ENCODE measurements at places on chromosomes 1 and 21.

DNA sequence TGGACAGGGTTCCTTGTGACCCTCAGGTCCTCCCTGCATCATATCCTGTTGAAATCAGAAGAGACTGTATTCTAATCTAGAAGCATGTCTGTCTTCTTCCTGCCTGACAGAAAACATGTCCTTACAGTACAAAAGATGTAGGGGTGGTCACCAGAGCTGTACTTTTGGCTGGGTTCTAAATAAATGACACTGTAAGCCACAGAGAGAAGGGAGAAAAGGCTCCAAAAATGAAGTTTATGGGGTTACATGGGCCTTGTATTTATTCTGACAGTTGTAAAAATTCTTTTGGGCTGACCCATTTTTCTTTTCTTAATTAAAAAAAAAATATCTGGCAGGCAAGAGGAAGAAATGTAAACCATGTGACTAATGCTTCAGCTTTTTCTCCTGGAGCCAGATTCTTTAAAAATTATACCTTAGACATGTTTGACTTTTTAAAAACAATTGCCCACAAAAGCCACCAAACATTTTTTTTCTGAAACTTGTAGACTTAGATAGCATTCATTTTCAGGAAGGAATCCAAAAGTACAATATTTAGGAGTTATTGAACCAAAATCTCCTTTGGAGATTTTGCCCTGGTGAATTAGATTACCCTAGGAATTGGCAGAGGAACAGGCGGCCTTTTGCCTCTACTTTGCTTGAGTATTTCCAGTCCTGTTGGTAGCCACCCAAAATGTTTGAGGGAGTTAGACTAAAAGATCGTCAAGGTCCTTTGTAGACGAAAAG, 17.1 kb downstream of the RGL1 start:
- DNase-seq: no peak

DNA sequence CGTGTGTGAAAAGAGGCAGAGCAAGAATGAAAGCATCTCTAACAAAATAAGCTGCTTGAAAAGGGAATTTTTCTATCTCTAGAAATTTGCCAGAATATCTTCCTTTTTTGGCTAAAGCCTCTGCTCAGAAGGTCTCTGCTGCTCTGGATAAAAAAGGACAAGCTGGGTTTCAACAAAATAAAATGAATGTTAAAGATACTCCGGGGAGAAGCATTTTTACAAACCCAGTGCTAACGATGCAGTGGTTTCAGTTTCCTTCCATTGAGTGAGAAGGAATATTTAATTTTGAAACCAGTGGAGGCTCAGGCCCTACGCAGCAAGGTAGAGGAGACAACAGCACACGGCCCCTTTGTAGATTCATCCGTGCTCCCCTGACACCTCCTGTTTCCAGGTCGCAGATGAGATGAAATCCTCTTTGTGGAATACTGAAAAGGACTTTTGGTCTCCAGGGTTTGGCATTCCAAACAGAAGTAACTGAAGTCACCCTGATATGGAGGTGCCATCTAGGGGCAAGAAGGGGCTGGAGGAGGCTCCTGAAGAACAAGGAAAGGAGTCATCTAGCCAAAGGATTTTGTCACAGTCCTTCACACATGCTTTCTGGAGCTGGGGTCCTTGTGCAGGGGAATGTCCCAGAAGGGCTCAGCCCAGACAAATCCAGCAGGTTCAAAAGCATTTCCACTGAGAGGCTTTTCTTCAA, 65.7 kb upstream of the SYT6 start:
- DNase-seq: no peak

DNA sequence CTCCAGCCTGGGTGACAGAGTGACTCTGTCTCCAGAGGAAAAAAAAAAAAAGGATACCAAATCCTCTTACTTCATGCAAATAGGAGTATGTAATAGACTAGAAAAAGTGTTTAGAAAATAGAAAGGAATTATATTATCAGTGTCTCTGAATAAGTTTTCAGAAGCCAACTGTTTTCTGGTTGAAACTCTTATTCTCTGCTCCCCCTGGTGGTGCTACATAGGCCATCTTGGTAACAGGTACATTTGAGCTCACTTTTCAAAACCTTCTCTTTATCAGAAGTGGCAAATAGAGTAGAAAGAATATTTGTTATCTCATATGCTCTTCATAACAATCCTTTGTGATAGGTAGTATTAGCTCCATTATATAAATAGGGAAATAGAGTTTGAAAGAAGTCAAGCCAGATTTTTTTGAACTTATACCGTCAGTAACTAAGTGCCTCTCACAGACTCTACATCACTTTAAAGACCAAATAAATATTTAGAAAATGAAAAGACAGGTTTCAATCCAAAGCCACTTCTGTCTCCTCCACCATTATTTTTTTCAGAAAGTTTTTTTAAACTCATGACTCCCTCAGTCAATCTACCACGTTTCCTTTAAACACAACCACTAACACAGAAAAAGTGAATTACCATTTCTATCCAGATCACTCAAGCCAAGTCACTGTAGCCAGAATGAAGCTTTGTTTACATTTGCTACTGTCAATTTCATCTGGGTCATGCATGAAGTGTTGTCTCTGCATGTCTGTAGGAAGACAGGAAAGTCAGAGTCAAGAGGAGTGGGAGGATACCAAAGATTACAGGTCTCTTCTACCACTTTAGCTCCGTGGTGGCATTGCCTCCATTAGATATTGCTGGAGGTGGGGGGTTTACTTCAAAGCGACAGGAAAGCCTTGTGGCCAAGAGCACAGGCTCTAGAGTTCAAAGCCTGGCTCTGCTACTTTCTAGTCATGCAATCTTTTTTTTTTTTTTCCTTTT, 45.6 kb downstream of the IL23R start:
- DNase-seq: no peak

DNA sequence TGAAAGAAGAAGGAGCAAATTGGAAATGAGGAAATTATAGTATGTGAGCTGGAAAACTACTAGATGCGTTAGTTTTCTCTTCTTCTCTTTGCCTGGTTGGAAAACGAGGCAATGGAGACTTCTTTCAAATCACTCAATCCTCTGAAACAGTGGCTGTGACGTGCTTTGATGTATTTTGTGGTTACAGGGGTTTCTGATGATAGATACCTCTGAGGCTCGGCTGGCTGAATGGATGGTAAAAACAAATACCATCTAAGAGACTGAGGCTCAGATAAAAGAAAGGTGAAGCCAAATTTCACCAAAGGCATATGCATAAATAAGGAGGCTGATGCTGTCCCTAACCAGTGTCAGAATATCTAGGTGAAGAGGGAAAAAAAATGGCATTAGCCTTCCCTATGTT, 15.1 kb downstream of the MAB21L3 start:
- no peak for DNase-seq

GRCh38 chr1:98739762-98740161, 78.2 kb downstream of the SNX7 start:
- no peak for DNase-seq

DNA sequence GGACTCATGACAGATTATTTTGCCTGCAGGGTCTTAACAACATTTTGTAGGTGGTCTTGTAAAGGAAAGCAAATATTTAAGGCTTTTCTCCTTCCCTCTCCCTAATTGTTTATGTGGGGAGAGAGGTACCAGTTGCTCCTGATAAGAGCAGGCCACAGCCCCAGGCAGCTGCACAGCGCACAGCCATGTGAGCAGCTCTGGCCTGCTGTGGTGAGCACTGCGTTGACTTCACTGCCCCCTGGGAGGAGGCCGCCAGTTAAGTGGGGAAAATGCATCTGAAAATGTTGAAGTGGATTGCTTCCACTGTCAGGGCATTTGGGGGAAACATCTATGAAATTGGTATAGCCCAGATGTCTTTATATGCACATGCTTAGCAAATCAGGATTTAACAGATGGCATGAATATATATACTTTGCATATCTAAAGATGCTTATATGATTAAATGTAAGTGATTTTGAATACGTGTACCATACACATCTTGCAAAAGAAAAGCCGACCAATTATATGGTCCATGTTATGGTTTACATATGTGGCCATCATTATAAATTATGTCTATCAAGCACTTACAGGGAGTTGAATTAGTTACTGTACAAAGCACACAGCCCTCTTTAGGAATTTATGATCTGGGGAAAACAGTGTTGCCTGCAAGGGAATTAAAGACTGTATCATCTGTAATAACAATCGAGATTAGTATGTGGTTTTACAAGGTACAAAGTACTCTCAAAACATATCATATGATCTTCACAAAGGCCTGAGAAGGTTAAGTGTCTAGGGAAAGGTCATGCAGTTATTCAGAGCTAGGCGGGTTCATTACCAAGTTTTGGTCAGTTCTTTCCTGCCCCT, 132.1 kb downstream of the RHOU start:
- DNase-seq: no peak

Data from stimulated activated CD8-positive, alpha-beta memory T cell treated with anti-CD3 and anti-CD28 coated beads, Interleukin-4, amount 100 ng/mL, for 4 hours (primary cell).